ENCODE measurements at places on chromosomes 6 and 20.

- DNase-seq, result no peak
Observed at GRCh38 chr20:41989039-41989679, 371.0 kb upstream of the CHD6 start.

- no peak for DNase-seq
Observed at GRCh38 chr6:107712665-107713551, 111.2 kb downstream of the SCML4 start.

- DNase-seq, result no peak
Observed at GRCh38 chr20:58233393-58233792, 4.9 kb upstream of the ANKRD60 start.

GRCh38 chr6:135657207-135657606 is 159.7 kb upstream of the AHI1 start:
- DNase-seq, result no peak

DNA sequence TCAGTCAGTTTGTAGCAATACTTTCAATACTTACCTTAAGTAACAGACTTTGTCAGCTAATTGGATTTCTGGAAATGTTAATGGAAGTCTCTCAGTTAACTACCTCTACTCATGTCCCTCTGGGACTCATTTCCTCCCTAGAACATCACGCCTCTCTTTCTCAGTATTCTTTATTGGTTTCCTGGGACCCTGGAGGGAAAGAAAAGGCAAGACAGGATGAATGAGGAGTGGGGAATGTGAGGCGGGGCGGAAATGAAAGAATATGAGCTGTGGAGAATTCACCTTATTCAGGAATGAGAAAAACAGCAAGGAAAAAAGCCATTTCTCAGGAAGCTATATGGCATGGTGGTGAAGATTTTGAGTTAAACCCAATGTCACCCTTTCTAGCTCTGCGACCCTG is 62.7 kb downstream of the ANKS1A start:
- DNase-seq, result no peak

DNA sequence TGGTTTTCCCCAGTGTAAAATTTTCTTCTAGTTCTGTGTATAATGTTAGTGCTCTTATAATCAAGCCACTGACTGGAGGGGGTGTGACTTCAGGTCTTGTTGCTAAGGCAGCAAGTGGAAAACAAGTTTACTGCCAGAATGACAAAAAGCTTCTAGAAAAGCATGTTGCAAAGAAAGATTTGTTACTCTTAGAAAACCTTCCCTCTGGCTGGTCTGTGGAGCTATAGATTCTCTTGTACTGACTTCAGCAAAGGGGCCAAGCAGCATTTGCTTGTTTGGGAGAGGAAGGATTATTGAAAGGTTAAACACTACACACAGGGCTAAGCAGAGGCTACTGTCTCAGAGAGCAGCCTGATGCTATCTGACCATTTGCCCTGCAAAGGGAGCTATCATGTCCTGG is 288.8 kb downstream of the BTBD9 start:
- DNase-seq, result no peak

DNA sequence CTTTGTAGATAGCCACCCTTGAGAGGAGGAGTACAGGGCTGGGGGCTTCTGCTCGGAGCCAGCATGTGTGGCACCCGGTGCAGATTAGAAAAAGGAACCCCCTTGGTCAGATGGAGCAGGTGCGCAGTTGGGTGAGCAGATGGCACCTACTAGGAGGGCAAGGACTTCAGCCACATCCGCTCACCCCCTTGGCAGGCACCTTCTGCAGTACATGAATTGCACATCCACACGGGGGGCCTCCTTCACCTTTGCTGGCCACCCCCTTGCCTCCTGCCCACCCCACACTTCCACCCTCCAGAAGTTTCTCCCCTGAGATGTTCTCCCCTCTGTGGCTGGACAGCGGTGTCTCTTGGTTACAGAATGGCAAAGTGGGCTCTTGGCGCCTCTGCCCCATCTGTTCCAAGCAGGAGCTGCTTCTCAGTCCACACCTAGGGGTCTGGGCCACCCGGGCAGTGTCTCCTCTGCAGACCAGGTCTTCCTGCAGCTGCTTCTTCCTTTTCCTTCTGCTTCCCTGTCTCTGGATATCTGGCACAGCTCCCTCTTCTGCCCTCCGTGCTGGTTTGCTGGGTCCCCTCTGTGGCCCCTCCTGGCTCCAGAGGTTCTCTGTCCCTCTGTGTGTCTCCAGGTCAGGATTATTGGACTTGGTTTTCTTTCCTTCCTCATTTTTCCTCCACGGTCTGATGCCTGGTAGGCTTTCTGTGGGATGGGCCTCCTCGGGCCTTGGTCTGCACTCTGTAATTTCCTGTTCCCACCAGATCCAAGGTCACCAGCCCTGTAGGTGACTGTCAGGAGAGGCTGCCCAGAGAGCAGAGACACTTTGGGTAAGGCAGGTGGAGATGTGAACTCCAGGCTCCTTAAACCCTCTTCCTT is 4.1 kb downstream of the MDFI start:
- no peak for DNase-seq

DNA sequence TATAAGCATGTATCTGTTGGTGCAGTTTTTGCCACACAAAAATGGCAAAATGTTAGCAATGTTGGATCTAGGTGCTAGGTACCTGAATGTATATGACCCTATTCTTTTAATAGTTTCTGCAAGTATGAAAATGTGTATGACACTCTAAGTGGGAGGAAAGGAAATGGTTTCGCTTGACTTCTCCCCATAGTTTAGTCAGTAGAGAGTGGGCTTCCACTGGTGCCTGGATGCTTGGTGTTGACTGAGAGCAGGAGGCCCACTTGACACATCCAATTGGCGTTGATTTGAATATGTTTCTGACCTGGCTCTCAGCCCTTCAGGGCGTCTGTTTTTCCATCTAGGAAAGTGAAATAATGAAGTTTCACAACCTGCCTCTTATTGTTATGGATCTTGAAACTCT is 41.8 kb upstream of the GABRR1 start:
- no peak for DNase-seq

DNA sequence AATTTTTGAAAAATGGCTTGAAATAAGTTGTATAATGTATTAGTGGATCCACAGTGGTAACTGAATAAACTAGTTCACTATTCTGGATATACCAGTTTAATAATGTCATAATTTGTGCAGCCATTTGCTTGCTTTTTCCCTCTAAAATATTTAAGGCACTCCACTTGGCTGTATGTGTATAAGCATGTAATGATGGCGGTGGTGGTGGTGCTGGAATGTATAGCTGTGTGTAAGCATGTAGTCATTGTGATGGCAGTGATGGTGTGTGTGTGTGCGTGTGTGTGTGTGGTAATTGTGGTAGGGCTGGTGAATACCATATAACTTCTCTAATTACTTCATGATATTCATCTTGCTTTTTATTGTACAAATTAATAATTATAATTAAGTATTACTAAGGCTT is 89.2 kb upstream of the HIVEP1 start:
- no peak for DNase-seq

All from BJ (cell line).